ENCODE measurements at places on chromosomes 13 and 19.

DNA sequence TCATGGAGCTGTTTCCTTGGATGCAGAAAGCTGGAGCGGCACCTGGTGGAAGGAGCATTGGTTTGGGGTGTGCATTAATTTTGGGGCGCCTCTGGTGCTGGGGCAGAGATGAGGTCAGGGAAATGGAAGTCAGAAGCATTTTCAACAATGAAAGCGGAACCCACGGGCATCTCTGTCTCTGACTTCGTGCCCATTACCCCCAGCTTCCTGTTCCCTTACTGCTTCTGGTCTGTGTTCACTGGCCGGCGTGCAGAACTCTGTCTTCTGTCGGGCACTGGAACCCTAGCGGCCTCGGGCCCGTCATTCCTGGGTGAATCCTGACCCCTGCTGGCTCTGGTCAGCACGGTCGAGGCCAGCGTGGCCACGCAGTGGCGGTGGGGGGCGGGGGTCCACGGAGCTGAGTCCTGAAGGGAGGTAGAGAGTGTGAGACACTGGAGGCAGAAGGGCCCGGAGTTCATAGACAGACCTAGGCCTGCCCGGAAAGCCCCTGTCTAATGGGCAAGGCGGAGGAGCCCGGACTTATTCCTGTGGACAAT lies 7.9 kb upstream of the LINGO3 start:
- no peak for DNase-seq

DNA sequence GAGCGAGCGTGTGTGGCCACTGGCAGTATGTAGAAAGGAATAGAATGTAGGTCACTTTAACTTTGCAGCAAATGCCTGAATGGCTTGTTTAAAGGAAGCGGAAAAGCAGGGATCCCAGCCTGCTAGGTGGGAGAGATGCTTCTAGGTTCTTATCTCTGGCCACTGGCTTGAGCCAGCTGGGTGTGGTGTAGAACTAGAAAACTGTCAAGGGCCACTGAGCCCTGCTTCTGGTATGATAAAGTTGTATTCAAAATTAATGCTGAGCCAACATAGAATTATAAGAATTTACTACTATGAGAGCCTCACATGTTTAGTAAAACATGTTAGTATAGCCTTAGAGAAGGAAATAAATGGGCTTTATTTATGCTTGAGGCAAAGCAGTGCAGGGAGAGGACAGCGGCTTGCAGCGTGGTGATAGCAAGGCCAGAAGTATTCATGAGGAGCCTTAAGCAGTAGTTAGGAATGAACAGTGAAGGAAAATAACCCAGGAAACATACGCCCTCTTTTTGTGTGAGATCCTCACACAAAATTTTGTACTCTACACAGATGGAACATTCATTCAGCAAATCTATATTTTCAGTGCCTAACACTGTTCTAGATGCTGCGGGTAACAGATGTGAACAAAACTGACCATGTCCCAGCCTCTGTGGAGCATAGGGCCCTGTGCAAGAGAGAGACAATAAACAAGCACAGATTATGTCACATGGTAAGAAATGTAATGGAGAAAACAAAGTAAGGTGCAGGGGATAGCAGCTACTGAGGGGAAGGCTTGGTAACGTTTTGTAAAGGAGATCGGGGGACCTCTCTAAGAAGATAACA lies 863.2 kb downstream of the DIAPH3 start:
- no peak for DNase-seq

GRCh38 chr19:46474211-46474610 lies 2.8 kb upstream of the PNMA8A start:
- no peak for DNase-seq

GRCh38 chr19:39710333-39710890 lies 6.1 kb downstream of the LGALS14 start:
- no peak for DNase-seq

- no peak for DNase-seq
Observed at GRCh38 chr19:33089010-33089409, 8.0 kb downstream of the GPATCH1 start.

DNA sequence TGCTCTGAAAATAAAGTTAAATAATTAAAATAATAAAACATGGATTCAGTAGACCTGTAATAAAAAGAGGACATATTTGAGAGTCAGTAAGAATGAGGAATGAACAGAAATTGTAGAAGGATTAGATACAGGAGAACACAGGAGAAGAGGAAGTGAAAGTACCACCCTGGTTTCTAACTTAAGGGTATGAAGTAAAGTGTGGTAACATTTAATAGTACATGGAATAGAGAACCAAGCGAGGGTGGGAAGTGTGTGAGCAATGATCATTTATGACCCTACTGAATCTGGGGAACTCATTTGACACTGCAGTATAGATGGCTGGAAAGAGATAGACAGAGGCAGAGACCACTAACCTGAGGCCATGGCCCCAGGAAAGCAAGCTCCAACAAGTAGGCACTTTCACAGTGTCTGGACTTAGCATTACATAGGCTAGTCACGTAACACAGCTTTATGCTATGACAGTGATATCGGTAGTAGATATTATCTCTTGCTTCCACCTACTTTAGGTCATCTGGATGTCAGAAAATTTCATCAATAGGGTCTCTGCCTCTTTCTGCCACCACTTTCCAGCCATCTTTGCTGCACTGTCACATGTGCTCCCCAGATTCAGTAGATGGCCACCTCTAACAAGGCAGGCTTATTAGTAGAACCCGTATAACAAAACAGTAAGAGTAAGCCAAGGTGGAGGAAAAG lies 633.9 kb upstream of the MIR17HG start:
- DNase-seq, result no peak

GRCh38 chr13:106506286-106506685 lies 29.2 kb downstream of the EFNB2 start:
- no peak for DNase-seq

GRCh38 chr19:47057328-47057727 lies 8.9 kb upstream of the TMEM160 start:
- no peak for DNase-seq

GRCh38 chr13:73991884-73992283 lies 142.3 kb downstream of the KLF12 start:
- DNase-seq, result peak; percentile 64

- DNase-seq, result no peak
Observed at GRCh38 chr13:57996717-57997116, 365.2 kb downstream of the PCDH17 start.

DNA sequence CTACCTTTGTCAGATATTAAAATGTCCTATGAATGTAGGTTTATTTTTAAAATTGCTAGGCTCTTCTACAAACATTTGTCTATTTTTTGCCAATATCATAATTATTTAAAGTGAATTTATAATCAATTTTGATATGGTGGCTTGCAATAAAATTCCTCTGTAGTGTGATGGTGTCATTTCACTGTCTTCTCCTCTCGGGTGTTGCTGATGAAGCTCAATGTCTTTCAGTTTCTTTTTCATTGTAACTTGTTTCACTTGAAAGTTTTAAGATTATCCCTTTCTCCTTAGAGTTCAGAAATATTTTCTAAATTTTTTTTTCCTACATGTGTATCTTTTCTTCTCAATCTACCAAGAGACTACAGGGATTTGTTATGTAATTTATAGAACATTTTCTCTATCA lies 267.1 kb upstream of the EDNRB start:
- no peak for DNase-seq

GRCh38 chr13:86006317-86006716 lies 207.1 kb upstream of the SLITRK6 start:
- DNase-seq, result no peak

GRCh38 chr13:106507560-106508274 lies 27.7 kb downstream of the EFNB2 start:
- DNase-seq, result no peak

GRCh38 chr13:66745307-66745706 lies 484.8 kb downstream of the PCDH9 start:
- DNase-seq, result peak; percentile 48

DNA sequence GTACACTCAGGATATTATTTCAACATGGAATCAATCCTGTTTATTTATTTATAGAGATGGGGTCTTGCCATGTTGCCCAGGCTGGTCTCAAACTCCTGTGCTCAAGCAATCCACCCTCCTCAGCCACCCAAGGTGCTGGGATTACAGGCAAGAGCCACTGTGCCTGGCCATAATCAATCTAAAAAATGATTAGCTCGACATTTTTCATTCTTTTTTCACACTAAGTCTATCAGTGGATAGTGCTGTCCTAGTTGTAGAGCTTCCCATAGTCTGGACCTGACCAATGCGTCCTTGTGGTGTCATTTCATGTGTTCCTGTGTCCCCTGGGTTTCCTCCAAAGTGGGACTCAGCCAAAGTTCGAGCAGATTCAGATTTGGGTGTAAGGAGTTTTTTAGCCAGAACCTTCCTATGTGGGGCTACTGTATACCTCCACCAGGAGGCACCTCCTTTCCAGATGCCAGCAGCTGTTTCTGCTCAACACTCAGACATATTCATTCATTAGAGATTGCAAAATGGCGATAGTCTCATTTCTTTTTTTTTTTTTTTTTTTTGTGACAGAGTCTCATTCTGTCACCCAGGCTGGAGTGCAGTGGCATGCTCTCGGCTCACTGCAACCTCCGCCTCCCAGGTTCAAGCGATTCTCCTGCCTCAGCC lies 61.1 kb downstream of the MAP4K1 start:
- no peak for DNase-seq
